Progenitor cell of endocrine pancreas (in vitro differentiated cells): ENCODE measurements at places on chromosomes 11 and 22.
A peak's percentile ranks its signal among the peaks of the same experiment; 100 is the strongest.

GRCh38 chr11:128604723-128605122 is 17.4 kb upstream of the ETS1 start:
- no peak for DNase-seq
- peaks cover 2% of the 10 kb centered on the region for H3K4me1 ChIP-seq
- no peaks in the 10 kb centered on the region for H3K36me3 ChIP-seq
- peaks cover 64% of the 10 kb centered on the region for H3K27me3 ChIP-seq
- no peak overlapping the region for H3K27ac ChIP-seq

GRCh38 chr11:96200243-96200642 is 142.8 kb downstream of the MAML2 start:
- peaks cover 54% of the 10 kb centered on the region for H3K4me1 ChIP-seq
- H3K27ac ChIP-seq, result peak overlapping the region; percentile 91
- H3K4me3 ChIP-seq, result no peak overlapping the region
- H3K27me3 ChIP-seq, result no peaks in the 10 kb centered on the region
- DNase-seq, result no peak

DNA sequence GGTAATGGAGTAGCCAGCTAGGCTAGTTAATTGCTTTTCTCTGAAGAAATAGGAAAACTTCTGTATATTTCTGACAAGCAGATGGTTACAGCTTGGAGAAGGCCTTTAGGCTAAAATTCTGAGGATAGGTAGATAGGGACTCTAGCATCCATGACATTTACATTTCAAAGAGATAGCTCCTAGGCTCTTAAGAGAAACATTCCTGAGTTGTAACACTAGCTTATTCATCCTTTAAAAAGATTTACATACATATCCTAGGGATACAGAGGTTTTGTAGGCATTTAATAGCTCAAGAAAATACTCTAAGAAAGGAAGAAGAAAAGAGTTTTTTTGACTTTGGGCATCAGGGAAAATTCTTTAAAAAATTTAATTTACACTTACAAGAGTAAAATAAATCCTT is 130.9 kb upstream of the CCDC179 start:
- no peak overlapping the region for H3K4me3 ChIP-seq
- no peak for DNase-seq
- H3K27ac ChIP-seq, result no peak overlapping the region
- H3K27me3 ChIP-seq, result no peaks in the 10 kb centered on the region
- no peaks in the 10 kb centered on the region for H3K4me1 ChIP-seq

GRCh38 chr22:34111210-34111824 is 191.0 kb upstream of the LARGE1 start:
- H3K4me3 ChIP-seq, result no peak overlapping the region
- H3K36me3 ChIP-seq, result no peaks in the 10 kb centered on the region
- peak; percentile 23 for DNase-seq
- H3K27me3 ChIP-seq, result peaks cover 5% of the 10 kb centered on the region

DNA sequence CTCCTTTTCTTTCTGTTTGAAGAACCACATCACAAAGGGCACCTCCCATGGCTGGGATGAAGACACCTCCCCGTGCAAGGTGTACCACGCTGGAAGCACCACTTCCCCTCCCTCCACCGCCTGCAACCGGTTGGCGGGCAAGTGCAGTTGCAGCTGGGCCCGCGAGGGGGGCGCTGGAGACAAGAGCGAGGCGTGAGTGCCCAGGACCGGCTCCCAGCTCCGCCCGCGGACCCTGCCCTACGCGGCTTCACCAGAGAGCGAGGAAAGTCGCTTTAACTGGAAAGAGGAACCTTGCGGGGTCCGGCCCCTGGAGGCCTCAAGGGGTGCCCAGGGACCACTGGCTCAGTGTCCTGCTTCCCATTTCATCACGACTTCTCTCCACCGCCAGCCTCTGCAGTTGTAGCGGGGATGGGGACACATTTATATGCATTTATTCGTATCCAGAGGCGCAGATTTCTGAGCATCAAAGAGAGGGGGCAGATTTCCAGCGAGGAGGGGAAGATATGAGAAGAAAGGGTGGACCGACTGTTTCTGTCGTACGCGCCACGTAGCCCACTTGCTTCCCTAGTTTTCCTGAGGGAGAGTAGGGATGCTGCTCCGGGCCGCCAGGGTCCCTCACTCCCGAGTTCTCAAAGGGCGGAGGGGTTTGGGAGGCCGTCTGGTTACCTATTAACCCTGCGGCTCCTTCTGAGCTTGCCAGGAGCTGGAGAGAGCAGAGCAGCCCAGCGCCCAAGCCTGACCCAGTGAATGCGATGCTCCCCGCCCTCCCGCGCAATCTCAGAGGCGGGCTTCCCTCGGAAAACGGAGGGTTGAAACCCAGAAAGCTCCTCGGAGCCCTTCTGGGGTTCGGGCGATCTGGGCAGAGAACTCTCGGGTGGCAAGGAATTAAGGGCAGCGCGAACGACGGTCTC is 3.5 kb downstream of the ESAM start:
- peaks cover 60% of the 10 kb centered on the region for H3K27me3 ChIP-seq
- peak; percentile 77 for DNase-seq
- peak overlapping the region; percentile 63 for H3K4me3 ChIP-seq
- H3K4me1 ChIP-seq, result peaks cover 17% of the 10 kb centered on the region
- no peaks in the 10 kb centered on the region for H3K36me3 ChIP-seq
